ENCODE measurements at places on chromosomes 5 and 9.
A peak's percentile ranks its signal among the peaks of the same experiment; 100 is the strongest.

DNA sequence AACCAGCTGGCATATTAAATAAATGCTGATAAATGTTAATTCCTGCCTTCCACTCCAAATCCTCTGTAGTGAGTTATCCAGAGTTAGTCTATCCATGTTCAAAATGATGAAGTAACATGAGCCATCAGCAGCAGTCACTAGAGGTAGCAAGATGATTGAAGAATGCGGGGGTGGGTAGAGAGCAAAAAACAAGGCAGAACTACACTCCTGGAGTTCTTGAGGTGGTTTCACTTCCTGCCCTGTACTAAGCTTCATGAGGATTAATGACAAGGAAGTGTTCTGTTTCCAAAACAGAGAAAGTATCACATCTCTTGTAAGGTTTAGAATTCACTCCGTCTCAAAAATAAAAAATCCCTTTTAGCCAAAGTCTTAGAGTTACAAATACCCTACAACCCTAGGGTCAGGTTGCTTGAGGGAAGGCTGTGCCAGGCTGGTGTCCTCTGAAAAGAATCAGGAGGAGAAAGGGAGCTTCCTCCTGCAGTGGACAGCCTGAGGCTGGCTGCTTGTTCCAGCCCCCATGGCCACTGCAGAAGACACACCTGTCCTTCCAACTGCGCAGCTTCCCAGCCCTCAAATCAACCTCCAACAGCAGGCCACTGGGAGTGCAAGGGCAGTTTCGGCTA lies 180.2 kb downstream of the DENND1A start:
- DNase-seq: peak; percentile 13

DNA sequence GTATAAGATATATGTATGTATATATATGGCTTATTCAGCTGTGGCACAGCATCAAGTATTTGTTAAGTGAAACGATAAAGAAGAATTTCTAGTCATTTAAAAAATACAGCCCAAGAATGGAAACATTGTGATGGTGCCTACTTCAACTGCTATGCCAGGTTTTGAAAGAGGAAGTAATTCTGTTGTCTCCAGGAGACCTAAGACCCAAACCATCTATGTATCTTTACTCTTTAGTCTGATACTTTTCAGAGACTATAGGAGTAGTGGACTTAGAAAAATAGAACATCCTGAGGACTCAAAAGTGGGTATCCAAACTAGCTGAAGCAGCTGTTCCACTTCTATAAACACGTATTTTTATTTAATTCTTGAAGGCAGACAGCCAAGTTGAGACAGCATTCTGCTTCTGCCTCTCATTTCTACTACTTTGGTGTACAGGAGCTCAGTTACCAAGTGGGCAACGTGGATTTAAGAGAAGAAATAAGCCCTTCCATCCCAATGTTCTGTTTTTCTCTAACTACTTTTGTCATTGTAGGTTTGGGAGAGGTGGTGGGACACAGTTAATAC lies 110.7 kb downstream of the RPS23 start:
- DNase-seq: no peak

- no peak for DNase-seq
Measured at GRCh38 chr9:136078024-136078423, 17.1 kb downstream of the NACC2 start.

GRCh38 chr9:89174291-89174690 lies 4.3 kb downstream of the SHC3 start:
- DNase-seq: no peak

GRCh38 chr9:97564291-97565175 lies 63.1 kb downstream of the TMOD1 start:
- peak; percentile 71 for DNase-seq

DNA sequence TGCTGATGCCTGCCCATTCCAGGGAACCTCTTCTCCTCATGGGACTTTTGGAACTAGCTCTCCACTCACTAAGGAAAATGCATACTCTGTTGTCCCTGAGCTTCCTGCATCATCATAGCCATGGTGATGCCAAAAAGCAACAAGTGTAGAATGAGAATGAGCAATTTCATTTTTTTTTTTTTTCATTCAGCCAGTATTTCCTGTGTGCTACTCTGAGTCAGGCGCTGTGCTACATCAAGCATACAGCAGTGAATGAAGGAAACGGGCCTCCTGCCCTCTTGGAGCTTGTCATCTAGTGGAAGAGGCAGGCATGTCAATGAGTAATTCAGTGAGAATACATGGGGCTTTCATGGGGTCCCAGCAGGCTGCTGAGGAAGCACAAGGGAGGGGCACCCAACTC lies 483.1 kb downstream of the BNC2 start:
- peak; percentile 25 for DNase-seq

DNA sequence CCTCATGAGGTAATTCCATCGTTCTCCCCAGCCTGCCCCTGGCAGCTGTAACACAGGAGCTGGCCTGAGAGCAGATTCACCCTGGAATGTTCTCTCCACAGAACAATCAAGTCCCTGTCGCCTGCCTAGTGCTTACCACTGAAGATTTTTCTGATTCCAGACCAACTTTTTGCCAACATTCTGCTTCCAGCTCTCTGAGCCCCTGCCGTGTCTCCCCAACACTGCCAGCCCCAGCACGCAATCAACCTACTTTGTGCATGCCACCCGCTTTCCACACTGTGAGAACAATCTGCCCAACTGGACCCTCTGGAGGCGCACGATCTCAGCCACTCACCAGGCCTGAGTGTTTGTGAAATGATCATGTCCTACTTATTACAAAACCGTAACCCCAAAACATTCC lies 62.6 kb downstream of the PSMB7 start:
- no peak for DNase-seq

DNA sequence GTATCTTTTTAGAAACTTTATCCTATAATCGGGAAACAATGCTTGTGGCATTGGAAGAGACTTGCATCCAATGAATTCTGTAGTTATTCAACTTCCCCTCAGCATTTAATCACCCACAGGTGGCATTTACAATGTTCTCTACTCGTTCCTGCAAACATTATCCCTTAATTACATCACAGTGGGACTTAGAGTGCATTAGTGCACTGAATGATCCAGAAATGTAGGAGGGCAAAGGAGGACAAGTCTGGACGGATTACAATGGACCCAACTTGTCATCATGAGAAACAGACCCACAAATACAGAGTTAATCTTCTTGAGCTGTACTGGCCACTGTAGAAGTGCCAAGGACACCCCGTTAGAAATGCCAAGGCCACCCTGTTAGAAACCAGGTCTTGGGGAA lies 129.1 kb downstream of the DOCK8 start:
- DNase-seq: no peak

GRCh38 chr5:112642885-112643284 lies 94.8 kb upstream of the APC start:
- peak; percentile 51 for DNase-seq

GRCh38 chr5:112906637-112907036 lies 15.4 kb downstream of the REEP5 start:
- no peak for DNase-seq

GRCh38 chr9:89498852-89499480 lies 1.1 kb upstream of the SEMA4D start:
- DNase-seq: no peak

GRCh38 chr9:110887276-110887675 lies 151.0 kb downstream of the LPAR1 start:
- DNase-seq: no peak

GRCh38 chr9:108224716-108225115 lies 631.1 kb downstream of the ACTL7B start:
- DNase-seq: no peak

DNA sequence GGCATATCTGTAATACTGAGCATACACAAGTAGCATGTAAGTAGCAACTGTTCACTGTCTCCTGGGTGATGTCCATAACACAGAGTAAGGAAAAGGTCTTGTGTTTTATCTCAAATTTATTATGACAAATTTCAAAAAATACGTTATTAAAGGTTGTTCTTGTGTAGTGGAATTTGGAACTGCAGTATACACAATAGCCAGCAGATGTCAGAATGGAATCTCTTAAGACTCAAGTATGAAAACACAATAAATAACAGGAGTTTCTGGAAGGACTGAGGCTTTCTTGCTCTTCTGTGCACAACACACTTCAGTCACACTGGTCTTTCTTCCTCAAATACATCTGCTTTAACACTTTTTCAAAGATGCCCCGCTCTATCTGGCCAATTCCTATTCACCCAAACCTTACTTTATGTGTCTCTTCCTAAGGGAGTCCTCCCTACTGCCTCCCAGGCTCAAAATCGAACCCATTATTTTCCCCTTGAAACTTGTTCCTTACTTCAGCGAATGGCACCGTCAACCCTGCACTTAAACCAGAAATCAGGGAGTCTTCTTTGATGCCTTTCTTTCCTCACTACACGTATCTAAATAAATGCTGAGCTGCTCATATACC lies 6.5 kb upstream of the FBXO10 start:
- DNase-seq: peak; percentile 60

DNA sequence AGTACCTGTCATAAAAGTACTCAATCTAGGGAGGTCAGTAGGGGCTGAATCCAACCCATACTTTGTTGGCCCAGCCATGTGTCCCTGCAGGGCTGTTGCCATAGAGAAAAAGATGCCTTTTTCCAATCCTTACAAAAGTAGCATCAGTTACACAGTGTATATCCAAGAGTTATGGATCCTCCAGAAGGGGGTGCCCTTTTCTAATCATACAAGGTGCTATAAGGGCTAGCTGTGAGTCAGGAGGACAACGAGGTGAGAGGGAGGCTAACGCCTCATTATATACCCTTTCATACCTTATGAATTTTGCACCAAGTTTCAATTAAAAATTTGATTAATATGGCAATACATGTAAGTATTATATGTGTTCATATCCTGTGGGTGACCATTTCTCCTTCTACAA lies 4.8 kb downstream of the KIAA0825 start:
- DNase-seq: peak; percentile 31

GRCh38 chr5:135066781-135067180 lies 32.8 kb upstream of the PITX1 start:
- DNase-seq: no peak

DNA sequence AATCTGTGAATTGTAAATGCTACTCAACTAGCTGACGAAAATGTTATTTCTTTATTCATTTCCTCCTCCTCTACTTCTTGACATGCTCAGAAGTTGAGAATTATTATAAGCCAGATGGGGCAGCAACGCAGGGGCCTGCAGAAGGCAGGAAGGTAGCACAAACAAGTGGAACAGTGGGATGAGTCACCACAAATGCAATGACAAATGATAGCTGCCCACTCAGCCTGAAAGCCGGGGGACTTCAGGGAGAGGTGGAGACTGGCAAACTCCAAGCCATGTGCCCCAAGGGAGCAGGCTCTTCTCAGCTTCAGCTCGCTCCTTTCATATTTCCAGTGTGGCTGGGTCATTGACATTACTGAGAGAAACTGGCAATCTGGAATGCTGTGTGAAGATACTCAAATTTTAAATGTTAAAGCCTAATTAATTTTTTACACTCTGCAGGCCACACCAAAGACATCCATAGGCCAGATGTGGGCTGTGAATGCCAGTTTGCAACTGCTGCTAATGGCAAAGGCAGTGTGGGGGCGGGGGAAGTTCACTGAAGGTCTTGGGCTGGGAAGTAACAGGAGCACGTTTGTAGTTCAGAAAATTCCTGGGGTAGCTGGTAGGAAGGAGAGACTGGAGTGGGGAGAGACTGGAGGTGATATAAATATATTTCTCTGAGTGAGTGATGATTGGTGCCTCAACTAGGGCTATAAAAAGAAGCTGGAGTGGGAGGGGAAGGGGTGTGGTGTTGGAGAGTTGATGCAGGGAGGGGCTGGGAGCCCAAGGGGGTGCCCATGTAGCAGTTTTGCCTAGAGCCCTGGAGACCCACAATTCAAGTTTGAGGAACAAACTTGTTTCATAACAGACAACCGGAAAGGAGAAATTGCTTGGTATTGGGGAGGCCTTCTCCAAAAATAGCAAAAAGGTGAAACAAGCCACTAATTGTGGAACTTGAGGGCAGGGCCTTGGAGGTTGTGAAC lies 20.8 kb upstream of the ADRB2 start:
- DNase-seq: peak; percentile 15

GRCh38 chr9:15187589-15187988 lies 119.4 kb downstream of the TTC39B start:
- no peak for DNase-seq

GRCh38 chr5:150626853-150627276 lies 13.6 kb upstream of the SYNPO start:
- no peak for DNase-seq

DNA sequence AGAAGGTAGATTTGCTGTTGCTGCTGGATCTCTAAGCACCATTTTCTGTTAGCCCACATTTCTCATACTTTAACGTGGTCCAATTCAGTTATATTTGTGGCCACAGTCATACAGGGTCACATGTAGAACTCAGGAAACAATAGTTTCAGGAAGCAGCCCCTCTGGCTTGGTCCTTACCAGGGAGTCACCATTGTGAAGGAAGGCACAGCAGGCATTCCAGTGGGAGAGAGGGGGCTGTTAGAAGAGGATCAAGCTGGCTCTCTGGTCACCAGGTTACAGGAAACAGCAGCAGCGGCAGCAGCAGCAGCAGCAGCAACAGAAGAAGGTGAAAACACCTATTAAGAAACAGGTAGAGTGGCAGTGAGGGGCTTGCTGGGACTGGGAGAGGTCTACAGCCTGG lies 14.5 kb downstream of the C9orf43 start:
- no peak for DNase-seq

DNA sequence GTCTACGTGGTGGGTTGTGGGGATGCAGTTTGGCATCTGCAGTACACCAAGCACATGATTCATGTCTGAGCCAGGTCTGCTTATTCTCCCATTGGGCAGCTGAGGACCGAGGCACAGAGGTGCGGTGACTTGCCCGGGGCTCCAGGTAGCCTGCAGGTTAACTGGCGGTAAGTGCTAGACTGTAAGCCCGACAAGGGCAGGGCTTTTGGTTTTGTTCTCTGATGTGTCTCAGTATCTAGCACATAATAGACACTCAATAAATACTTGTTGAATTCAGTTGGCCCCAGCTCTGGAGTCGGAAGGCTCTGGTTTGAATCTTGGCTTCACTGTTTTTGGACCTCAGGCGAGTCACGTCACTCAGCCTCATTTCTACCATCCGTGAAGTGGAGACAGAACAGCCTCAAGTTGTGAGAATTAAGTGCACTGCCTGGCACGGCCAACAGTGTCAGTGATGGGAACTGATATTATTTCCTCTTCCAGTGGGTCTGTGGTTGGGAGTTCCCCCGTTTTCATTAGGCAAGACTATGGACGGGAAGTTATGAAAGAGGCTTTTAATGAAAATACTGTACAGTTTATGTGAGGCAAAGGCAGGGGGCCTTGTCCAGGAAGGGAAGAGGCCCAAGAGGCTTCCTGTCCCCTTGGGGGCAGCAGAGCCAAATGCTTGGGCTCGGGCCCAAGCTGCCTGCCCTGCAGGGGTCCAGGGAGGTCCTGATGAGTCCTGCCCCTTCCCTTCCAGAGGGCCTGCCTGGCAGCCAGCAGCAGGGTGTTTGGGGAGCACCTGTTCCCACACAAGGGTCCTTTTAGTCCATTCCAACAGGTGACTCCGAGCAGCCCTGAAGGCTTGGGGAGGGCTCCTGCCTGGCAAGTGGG lies 3.3 kb downstream of the PRELID1 start:
- DNase-seq: no peak

DNA sequence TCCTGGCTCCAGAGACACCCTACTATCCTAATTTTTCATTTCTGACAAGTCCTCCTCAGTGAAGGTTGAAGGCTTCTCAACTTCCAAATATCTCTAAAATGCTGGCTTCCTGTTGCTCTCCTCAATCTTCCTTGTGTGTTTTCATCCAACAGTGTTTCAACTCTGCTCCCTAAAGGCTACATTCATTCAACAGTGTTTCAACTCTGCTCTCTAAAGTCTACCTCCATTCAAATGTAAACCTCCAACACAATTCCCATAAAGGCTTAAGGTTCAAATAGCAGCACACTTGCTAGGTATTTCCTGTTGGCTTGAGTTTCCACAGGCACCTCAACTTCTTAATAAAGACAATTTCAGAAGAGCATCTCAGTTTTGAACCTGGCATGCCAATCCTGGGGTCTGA lies 164.8 kb downstream of the HINT1 start:
- DNase-seq: no peak

- DNase-seq: peak; percentile 76
Measured at GRCh38 chr9:33510262-33511183, 13.5 kb upstream of the ANKRD18B start.
